ENCODE measurements at places on chromosomes 12 and 14.

- no peak for DNase-seq
These were observed 88.4 kb upstream of the DCD start for GRCh38 chr12:54736549-54736948.

GRCh38 chr12:42776396-42776795 is 186.8 kb upstream of the PRICKLE1 start:
- DNase-seq: no peak

DNA sequence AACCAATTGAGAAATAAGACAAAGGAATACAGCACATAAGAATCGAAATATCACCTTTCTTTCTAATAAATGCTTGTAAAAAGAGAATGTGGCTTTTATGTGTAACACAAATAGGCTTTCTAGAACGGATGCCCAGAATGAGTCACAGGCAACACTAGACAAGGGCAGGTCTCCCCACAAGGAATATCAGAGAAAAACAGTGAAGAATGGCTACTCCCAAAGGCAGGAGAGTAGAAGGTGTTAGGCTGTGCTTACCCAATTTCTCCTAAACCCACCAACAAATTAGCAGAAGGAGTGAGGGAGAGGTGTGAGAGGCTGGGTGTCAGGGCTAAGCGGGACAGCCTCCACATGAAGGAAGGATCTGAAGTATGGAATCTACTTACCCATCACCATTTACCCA is 55.2 kb downstream of the GALNT4 start:
- no peak for DNase-seq

GRCh38 chr12:64900540-64900939 is 76.1 kb downstream of the TBC1D30 start:
- DNase-seq: no peak

DNA sequence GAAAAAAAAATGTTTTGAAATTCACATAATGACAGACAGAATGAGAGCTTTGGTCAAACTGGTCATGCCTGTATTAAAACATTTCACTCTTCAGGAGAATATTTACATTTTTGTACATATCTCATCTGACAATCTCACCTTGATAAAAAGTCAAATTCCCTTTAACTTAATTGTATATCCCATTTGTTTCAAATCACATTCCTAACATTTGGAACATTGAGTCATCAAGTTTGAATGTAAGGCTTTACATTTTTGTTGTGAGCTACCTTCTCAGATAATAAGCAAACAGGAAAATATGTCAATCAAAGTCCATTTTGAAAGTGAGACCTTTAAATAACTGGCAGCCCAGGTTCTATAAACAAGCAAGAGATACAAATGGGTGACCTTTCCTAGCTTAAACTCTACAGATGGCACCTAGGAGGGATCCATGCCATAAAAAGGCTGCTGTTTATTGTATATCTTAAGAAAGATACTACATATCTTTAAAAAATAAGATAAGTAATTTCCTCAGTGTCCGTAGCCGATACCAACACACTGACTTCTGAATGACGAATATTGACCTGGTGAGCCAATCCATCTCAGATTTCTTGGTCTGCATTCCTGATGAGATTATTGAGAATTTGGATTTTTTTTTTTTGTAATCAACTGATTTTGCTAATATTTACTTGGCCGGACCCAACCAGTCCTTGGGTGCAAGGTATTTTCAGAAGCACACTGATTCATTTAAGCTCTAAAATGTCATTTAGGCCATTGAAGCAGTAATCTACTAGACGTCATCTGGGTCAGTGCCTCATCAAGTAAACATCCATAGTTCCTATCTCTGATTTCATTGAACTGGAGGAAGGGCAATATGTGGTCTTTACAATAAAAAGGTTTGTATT is 259.6 kb downstream of the BTG1 start:
- no peak for DNase-seq

GRCh38 chr14:73269729-73270531 is 32.6 kb downstream of the PAPLN start:
- DNase-seq: no peak

- DNase-seq: no peak
These were observed 299.8 kb downstream of the NRXN3 start for GRCh38 chr14:78469947-78470346.

- DNase-seq: no peak
These were observed 3.2 kb downstream of the DGLUCY start for GRCh38 chr14:91116913-91117588.

DNA sequence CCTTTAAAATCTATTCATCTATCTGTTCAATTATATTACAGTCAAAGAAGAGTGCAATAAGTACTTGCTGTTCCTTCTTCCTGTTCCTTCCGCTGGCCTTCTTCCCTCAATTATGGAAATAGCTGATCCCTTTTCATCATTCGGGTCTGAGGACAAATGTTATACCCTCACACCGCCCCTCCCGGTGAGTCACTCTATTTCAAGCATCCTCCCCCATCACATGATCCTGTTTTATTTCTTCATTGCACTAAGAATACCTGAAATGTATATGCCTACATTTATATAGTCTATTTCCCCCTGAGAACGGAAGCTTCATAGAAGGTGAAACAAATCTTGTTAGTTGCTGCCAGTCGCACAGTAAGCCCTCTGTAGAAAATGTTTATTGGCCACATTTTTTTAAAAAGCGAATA is 2.5 kb downstream of the SLC38A1 start:
- DNase-seq: no peak

DNA sequence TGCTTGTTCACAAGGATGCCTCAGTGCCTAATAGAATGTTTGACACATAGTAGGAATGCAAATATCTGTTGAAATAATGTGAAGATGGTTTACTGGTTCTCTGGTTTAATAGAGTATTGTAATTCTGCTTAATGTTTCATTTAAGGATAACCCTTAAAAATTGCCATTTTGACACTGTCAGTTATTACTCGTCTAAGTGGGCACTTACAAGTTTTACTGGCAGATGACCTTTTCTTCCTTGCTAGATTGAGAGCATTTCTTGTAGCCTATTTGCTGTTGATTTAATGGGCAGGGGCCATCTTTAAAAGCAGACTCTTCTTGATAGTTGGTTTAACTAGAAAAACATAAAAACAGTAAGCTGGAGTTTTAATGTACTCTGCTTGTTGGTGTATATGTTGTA is 1.9 kb downstream of the TMEM263 start:
- no peak for DNase-seq

DNA sequence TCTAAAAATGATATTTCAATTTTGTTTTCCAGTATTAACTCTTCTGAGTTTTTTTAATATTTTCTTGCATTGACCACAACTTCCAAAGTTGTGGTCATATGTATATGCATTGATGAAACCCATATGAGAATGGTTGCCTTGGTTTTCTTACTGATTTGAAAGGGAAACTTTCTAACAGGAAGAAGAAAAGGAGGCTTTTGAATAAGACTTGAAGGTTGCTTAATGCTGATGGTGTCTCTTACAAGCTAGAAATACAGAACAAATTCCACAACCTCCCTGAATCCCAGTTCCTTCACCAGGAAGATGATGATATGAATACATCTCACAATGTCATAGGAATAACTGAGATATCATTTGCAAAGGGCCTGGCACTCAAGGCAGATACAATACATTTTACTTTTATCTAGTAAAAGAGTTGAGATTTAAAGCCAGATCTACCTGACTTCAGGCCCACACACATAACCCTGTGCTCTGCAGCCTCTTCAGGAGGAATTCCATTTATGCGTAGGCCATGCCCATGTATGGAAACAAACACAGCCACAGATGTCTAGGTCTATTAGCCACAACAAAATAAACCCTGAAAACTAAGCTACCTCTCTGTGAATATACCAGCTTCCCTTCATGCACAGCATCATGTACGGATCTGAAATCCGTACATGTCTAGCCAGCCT is 165.4 kb upstream of the PLEKHG7 start:
- DNase-seq: no peak

DNA sequence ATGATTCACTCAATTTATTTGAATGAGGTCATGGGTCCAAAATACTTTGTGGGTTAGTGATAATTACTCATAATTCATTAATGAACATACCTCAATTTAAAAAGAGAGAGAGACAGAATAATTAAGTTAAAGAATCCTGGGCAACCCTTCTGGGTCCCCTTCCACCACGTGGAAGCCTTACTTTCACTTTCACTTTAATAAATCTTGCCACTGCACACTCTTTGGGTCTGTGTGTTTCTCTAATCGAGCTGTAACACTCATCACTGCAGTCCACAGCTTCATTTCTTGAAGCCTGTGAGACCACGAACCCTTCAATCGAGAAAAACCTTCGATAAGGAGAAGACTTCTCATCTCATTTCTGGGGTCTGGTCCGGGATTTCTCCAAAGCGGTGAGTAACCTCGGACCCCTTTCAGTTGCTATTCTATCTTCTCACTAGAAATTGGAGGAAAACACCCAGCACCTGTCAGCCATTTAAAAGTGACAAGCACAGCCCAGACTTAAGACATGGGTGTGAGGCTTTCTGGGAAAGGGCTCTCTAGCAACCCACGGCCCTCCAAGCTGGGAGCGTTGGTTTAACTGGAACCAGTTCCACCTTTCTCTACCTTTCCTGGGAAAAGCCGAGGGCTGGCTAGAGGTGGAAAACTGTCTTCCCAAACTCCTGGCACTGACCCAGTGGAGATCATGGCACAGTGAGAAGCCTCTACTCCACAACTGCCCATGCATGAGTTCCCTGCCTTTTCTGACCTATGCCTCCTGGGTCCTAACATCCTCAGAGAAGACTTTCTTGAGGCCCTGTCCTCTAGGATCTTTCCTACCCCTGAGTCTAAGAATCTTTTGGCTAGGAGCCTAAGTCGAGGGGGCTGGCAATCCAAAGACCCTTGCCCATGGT is 148.8 kb upstream of the ATF7IP start:
- DNase-seq: peak; percentile 60

DNA sequence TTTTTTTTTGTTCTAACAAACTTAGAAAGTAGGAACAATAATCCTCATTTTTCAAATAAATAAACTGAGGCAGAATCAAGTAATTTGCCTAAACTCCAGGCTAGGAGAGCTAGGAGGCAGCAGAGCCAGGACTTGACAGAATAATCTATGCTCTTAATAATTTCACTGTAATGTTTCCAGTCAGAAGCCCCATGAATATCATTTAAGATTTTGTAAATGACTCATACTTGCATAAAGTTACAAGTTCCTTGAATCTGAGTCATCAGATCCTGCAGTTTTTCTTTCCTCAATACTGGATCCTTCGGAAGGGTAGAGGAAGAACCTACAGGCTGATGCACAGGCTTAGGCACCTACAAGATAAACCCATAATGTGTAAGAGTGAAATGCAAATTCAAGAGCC is 29.0 kb downstream of the CAPRIN2 start:
- DNase-seq: no peak

- no peak for DNase-seq
These were observed 59.5 kb downstream of the CRADD start for GRCh38 chr12:93736640-93737178.

DNA sequence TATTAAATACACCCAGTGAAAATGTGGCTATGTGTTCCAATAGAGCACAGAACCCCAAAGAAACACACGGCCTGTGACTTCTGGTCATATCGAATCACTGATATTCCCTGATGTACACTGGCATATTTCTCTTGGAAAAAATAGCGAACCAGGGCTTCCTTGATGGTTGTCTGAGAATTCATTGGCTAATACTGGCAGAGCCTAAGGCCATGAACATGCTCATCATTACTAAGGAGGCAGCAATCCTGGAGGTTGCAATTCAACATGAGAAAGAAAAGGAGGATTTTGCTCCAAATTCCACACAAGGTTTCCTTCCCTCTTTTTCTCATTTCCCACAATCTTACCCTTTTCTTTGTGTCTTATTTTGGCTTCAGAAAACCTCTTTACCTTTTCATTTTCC is 212.9 kb upstream of the HMGA2 start:
- no peak for DNase-seq

DNA sequence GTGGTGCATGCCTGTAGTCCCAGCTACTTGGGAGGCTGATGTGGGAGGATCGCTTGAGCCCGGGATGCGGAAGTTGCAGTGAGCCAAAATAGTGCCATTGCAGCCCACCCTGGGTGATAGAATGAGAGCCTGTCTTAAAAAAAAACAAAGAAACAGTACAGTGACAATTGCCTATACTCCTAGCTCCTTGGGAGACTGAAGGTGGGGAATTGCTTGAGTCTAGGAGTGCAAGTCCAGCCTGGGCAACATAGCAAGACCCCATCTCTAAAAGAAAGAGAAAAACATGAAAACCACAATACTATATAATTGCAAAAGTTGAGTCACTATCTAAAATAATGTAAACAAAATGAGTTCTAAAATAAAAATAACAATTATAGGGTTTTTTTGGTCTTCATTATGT is 20.0 kb downstream of the KLC1 start:
- no peak for DNase-seq

- no peak for DNase-seq
These were observed 124.0 kb downstream of the BICD1 start for GRCh38 chr12:32230613-32230993.

DNA sequence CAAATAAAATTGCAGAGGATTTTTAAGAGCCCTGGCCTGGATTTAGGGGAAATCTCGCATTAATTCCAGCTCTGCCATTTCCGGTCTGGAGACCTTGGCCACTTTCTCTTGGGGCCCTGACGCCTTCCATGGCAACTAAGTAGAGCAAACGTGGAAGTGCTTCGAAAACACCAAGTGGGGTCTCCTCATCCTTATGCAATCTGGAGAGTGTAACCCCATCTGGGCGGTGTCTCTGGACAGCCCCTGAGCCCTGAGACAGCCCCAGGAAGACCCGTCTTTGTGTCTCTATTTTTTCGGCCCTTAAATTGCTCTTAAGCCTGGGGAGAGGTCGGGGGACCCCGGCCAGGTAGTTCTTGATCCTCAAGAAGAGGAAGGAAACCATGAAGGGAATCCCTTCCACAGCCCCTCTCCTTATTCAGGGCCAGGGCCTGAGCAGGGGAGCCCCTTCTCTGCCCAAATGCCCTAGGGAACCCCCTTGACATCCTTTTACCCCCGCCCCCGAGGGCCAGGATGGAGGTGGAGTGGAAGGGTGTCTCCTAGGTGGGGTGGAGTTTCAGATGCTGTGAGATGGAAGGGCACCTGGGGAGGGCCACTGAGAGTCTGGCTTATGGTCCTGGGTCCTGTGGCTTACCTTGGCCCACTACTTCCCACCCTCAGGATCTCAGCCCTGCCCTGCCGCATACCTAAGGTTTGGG is 17.6 kb upstream of the NR4A1 start:
- DNase-seq: no peak

DNA sequence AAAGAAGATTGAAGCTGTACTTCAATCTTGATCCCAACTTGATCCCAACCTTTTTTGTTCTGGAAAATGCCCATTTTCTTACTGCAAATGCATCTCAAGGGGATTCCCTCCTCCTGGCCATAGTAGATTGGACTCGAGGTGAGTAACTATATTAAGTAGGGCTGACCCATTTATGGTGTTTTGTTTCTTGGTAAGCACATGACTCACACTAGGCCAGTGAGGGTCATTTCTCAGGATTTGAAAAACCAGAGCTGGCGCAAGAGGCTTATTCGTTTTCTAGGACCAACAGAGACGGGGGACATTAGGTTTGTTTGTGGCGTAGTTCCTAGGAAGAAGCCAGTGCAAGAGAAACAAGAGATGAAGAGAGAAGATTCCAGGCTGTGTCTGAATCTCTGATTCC is 51.4 kb downstream of the MRPL42 start:
- DNase-seq: no peak

DNA sequence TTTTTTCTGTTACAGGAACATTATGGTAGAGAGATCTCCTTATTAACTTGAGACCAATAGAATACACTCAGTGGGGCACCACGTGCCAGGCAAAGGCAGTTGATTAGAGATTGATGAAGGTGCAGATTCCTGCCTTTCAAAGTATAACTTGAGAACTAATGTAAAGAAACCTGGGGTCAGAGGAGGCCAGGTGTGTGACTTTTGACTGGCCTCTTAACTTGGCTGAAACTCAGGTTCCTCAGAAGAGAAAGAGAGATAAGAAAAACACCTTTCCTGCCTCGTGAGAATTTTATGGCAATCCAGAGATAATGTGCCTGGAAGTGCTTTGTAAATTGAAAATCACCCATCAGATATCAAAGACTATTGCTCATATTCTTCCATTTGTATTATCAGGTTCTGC is 110.7 kb upstream of the GZMB start:
- no peak for DNase-seq

Data from CD4-positive, alpha-beta T cell (primary cell).